ENCODE measurements at places on chromosomes 12 and 14.

DNA sequence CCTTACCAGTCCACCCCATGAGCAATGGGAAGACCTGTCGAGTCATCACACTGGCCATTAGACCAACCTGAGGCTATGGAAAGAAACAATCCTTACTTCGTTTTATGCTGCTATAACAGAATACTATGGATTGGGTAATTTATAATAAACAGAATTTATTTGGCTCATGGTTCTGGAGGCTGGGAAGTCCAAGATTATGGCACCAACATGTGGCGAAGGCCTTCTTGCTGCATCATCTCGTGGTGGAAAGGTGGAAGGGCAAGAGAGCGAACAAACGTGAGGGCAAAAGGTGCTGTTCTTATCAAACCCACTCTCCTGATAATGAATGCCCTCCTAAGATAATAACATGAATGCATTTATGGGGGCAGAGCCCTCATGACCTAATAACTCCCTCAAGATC is 9.6 kb upstream of the SPTB start:
- no peak for DNase-seq

DNA sequence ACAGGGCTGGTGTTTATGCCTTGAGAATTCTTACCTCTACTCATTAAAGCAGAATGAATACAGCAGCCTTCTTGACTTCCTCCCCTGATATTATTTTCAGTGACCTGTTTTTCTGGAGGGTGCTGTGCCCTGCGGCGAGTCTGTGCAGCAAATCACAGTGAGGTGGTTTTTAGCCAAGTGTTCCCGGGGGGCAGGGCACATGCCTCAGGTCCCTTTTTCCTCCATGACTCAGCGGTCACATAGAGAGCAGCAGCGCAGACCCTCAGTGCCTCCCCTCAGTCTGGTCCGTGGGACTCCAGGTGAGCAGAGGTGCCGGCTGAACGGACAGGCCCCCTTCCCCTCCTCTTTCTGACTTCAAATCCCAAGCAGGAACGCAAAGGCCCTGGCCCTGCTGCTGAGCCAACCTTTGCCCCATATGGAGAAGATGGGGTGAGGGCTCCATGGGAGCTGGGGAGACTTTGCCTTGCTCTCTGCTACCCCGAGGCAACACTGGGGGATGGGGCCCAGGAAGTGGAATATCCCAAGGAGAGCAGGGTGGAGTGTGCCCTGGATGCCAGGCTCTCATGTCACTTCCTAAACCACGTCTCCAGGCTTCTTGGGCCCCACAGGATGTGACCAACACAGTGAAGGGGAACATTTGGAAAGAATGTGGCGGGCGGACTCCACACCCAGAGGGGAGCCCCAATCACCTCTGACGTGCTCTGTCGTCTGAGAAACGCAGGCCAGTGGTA is 90.0 kb downstream of the DHRS2 start:
- DNase-seq: no peak

DNA sequence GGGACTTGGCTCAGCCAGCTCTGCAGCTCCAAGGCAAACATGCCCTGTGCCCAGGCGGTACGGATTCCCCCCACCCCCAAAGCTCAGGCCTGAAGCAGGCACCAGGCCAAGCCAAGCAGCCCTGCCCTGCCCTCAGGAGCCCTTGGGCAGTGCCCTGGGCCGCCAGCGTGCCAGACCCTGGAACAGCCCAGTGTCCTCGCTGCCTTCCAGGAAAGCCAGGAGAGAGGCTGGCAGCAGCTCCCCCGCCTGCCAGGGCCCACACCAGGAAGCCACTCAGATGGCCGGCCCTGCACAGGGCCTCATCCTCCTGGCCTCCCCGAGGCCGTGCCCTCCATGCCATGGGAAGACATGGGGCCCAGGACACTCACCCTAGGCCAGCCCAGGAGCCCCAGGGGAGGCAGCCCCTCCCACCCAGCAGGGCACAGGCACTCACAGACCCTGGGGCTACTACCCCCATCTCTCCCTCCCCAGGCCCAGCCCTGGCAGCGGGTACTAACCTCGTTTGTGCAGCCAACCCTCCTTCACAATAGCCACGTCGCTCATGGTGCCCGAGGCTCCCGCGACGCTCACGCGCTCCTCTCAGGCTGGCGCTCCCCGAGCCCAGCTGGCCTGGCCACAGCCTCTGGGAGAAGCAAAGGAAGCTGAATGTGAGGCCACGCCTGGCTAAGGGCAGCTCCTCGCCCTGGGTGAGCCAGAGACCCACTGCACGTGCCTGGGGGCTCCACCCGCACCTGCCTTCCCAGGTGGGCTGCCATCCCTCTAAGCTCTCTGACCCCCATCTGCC is 3.3 kb downstream of the AKT1 start:
- DNase-seq: peak; percentile 44

DNA sequence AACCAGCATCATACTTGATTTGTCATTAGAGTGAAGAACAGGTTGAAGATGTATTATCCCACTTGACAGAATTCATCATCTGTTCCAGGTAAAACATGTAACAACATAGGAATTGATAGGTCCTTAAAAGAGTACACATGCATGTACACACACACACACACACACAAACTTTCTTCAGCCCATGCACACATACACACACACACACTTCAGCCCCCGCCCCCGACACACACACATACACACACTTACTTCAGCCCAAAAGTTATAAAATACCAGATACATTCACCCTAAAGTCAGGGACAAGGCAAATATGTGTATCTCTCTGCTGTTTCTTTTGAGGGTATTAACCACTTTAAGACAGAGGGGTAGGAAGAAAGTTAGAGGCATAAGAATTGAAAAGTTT is 15.4 kb downstream of the CAND1 start:
- no peak for DNase-seq

DNA sequence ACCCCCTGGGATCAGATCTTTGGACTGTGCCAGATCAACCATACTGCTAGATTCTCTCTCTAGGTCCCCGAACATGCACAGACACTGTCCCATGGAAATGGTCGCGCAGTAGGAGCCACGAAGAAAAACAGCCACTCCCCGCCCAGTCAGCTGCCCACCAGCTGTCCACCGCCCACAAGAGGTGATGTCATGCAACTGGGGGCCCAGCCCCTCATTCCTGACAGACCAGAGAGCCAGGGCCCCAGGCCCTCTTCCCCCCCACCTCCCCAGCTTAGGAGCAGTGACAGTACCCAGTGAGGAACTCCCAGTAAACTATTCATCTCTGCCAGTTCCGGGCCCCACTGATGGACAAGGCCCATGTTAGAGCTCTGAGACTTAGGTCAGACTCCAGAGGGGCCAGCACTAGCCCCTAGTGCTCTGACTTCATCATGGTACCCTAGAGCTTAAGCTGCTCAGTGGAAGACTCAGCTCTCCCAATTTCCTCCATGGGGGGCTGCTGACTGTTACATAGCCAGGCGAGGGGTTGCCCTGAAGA is 3.7 kb upstream of the TAMALIN start:
- no peak for DNase-seq

DNA sequence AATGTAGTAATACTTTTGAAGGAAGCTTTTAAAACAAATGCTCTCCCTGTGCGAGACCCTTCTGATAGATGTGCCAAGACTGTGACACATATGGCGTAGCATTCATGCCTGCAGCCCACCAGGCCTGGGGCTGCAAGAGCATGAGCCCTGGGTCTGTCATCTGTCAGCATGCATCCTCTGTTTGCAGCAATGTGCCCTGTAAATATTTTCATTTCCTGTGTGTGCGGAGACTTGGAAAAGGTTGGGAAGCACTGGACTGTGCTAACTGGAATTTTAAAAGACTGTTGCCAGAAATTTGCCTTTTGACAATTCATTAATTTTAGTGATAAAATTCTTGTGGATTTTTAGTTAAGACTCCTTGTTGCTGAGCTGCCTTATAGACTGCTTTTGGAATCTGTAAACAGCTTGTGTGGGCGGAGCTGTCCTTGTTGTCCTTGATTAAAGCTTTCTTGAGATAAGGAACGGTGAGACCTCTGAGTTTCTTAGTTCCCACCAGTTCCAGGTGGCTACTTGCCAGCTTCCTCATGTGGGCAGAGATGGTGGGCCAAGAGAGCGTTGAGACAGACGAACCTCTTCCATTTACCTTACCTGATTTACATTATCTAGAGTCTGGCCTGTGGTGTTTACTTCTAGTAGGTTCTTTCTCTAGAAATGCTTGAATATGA is 23.4 kb downstream of the MARK3 start:
- no peak for DNase-seq

DNA sequence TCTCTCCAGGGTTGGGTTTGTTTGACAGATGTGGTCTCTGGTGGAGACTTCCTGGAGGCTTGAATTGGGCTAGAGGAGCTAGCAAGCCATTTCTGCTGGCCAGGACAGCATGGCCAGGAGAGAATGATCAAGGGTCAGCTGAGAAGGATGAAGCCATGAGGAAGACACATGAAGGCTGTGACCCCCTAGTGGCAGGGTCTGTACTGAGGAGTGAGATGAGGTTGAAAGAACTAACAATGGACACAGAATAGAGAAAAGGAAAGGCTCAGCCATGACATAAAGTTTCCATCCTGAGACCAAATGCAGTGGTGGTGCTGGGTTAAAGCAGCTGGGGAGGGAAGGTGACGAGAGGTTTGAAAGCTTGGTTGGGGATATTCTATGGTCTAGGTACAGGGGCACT is 89.9 kb downstream of the NT5DC3 start:
- DNase-seq: no peak

DNA sequence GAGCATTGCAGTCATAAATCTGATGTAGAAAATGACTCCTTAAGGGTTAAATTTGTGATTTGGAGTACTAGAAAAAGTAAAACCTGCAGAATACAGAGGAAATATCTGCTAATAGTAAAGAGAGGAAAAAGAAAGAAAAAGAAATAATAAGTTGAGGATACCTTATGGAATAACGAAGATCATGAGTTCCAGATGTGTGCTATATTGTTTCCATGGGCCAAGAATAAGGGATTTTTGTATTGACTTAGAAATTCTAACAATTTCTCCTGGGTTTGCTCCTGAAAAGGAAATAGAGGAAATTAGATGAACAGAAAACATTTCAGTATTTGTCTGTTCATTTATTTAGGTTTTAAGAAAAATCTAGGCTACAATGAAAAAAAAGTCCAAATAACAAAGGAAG is 115.3 kb downstream of the ALG10B start:
- no peak for DNase-seq

- peak; percentile 17 for DNase-seq
These were observed 2.2 kb upstream of the EML1 start for GRCh38 chr14:99790978-99791376.

- no peak for DNase-seq
These were observed 7.5 kb upstream of the PRKAG1 start for GRCh38 chr12:49026101-49026500.

- DNase-seq: no peak
These were observed 201.6 kb upstream of the KITLG start for GRCh38 chr12:88781909-88782308.

All from NCI-H2081 (cell line).